Activated T-cell treated with anti-CD3 and anti-CD28 coated beads, Interleukin-2, amount 50 U/mL, for 48 hours (primary cell): ENCODE measurements at places on chromosomes 12 and 14.

DNA sequence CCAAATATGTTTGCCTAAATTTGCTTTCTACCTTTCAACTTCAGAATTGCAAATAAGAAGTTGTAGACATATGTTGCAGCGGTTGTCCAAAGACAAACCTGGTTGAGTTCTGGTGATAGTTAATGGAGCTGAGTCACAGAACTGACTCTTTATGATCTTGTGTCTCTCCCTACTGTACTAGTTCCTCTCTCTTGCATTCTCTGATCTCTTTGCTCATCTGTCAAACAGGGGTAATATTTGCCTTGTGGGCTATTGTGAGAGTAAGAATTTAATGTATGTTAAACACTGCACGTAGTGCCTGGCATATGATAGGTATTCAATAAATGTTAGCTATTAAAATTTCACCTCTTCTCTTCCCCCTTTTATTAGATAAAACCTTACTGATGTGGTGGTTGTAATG, 283.5 kb upstream of the RGS6 start:
- DNase-seq: no peak

DNA sequence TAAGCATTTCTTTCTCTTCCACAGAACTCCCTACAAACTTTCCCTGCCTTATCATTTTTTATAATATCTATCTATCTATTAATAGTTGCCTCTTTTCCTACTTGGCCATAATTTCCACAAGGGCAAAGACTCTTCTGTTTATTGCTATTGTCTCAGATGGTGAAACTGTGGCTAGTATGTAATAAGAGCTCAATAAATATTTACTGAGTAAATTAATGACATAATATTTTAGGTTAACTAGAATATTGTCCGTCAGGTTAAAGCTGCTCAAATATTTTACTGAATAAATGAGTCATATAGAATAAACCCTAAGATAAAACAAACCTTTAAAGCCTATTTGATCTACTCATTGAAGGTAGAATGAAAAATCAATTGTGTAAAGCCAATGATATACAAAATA, 240.5 kb downstream of the PPFIA2 start:
- no peak for DNase-seq

DNA sequence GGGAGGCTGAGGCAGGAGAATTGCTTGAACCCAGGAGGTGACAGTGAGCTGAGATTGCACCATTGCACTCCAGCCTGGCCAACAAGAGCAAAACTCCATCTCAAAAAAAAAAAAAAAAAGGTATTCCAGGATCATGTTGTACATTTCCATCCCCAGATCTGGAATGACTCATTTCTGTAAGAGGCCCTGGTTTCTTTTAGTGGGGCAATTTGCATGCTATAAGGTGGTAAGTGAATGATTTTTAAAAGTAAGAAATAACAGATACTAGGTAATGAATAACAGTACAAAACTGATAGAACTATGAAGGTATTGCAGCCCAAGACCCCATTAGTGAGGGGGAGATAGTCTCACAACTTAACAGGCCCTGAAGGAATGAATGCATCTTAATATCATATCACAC, 17.7 kb upstream of the ADCK1 start:
- DNase-seq: no peak

DNA sequence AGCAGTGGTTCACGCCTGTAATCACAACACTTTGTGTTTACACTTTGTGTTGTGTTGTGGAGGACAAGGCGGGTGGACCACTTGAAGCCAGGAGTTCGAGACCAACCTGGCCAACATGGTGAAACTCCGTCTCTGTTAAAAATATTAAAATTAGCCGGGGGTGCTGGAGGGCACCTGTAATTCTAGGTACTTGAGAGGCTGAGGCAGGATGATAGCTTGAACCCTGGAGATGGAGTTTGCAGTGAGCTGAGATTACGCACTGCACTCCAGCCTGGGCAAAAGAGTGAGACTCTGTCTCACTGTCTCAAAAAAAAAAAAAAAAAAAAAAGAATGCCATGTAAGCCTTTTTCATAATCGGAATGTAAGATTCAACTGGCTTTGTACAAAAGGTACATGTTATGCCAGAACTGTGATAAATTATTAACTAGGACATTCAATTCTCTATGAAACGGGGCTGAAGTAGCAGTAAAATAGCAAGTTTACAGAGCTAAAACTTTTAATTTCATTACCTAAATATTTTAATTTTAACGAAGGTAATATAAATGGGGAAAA, 13.9 kb upstream of the PITPNM2 start:
- no peak for DNase-seq

- DNase-seq: no peak
Measured at GRCh38 chr14:85517114-85517688, 12.7 kb upstream of the FLRT2 start.
